ENCODE measurements at places on chromosomes 7 and 10.

DNA sequence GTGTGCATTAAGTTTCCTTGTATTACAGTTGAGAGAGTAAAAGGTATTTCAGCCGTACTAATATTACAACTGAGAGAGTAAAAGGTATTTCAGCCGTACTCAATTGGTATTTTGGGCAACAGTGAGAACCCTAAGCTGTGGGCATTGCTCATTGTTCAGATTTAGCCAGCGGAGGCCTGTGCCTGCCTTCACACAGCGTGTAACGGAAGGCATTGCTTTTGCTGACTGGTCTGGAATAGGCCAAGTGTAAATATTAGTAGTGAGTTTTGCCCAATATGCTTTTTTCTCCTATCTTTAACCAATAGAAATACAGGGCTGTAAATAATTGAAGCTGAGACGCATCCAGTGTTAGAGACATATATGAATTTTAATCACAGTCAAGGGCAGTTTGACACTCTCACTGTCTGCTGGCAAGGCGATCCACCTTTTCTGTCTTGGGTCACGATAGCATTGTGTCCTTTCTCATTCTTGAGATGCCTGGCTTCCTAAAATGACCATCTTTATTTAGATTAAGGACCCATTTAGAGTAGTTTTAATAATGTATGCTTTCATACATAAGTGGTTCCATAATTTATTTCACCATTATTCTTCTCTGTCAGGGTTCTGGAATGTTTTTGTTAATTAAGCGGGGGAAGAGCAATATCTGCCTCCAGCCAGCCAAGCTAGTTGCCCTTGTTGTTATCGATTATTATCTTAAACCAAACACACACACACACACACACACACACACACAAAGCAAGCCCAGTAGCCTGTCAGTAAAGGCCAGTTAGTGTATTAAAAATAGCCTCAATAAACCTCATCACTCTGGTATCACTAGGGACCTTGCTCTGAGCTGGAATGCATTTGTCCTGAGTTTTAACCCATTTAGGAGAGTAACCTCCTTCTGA, 130.7 kb downstream of the CELF2 start:
- no peak for DNase-seq

DNA sequence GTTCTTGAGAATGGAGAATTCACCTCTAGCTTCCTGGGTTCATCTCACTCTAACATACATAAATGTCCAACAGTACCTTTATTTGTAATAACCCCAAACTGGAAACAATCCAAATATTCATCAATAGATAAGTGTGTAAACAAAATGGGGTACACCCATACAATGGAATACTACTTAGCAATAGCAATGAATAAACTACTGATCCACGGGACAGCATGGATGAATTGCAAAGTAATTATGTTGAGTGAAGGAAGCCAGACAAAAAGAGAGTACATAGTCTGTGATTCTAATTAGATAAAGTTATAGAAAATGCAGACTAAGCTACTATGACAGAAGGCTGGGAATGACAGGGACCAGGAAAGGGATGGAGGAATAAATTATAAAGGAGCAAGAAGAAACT, 391.3 kb downstream of the CCSER2 start:
- no peak for DNase-seq

DNA sequence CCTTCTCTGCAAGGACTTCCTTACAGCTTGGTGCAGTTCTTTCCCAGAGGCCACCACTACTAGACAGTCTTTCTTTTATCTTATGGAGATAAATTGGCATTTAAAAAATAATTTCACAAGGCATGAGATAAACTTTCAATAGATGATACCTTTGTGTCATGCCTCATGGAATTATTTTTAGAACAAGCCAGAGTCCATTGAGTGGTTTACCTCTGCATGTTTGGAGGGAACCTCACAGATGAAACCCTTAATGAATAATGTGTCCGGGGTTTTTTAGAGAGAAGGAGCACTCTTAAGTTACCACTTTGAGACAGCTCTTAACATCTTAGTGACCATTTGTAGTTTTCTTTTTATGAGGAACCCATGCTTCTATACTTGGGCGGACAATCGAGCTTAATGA, 17.2 kb downstream of the NODAL start:
- DNase-seq = no peak

DNA sequence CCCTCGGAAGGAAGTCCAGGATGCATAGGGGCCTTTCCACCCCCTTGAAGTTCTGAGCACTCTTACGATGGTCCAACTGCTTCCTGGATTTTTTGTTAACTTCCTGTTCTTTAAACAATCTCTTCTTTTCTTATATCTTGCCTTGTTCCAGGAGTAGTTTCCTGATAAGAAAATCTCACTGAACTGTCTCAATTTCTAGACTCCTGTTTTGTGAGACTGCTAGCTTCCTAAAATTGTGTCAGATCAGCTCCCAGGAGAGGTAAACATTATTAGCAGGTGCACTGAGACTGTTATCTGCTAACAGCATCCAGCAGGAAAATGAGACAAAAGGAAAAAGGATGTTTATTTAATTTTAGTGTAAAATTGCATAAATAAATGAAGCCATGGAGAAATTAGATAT, 106.2 kb upstream of the PITRM1 start:
- DNase-seq = no peak

GRCh38 chr10:70809011-70809611, 6.6 kb upstream of the SGPL1 start:
- no peak for DNase-seq

- DNase-seq = no peak
These were observed 46.7 kb downstream of the PARD3 start for GRCh38 chr10:34768261-34768971.

- DNase-seq = no peak
These were observed 220.0 kb upstream of the DPP6 start for GRCh38 chr7:153832160-153832559.
